ENCODE measurements at places on chromosomes 1 and 21. TPM values are rescaled to one million over a fixed set of nuclear protein-coding genes. Genes with fewer than 3 reads are reported as not detected.
A peak's percentile ranks its signal among the peaks of the same experiment; 100 is the strongest.

DNA sequence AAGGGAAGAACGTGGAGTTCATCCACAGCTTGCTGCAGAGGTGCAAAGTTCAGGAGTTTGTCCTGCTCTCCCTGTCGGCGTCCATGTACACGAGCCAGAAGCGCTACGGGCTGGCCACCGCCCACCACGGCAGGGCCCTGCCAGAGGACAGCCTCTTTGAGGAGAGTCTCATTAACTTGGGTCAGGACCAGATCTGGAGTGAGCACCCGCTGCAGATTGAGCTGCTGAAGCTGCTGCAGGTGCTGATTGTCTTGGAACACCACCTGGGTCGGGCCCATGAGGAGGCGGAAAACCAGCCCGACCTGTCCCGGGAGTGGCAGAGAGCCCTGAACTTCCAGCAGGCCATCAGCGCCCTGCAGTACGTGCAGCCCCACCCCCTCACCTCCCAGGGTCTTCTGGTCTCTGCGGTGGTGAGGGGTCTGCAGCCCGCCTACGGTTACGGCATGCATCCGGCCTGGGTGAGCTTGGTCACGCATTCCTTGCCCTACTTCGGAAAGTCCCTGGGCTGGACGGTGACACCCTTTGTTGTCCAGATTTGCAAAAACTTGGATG, 73.8 kb upstream of the MORC3 start:
- no peaks in the 10 kb centered on the region for H3K36me3 ChIP-seq
- no peak overlapping the region for H3K27ac ChIP-seq
- H3K4me1 ChIP-seq = no peaks in the 10 kb centered on the region
- H3K27me3 ChIP-seq = peaks cover 46% of the 10 kb centered on the region
- no peak overlapping the region for H3K4me3 ChIP-seq

GRCh38 chr1:44696101-44696500, 21.6 kb downstream of the ARMH1 start:
- H3K27ac ChIP-seq = no peak overlapping the region
- no peak overlapping the region for H3K4me3 ChIP-seq
- H3K27me3 ChIP-seq = peaks cover 26% of the 10 kb centered on the region

- H3K27me3 ChIP-seq = no peaks in the 10 kb centered on the region
- H3K4me1 ChIP-seq = no peaks in the 10 kb centered on the region
- DNase-seq = no peak
- no peak overlapping the region for H3K4me3 ChIP-seq
These were observed 9.3 kb downstream of the ETS2 start for GRCh38 chr21:38815060-38815405.

GRCh38 chr1:203168991-203169390, 6.6 kb downstream of the MYBPH start:
- no peak overlapping the region for H3K4me3 ChIP-seq
- H3K27me3 ChIP-seq = peaks cover 73% of the 10 kb centered on the region
- H3K36me3 ChIP-seq = no peaks in the 10 kb centered on the region

DNA sequence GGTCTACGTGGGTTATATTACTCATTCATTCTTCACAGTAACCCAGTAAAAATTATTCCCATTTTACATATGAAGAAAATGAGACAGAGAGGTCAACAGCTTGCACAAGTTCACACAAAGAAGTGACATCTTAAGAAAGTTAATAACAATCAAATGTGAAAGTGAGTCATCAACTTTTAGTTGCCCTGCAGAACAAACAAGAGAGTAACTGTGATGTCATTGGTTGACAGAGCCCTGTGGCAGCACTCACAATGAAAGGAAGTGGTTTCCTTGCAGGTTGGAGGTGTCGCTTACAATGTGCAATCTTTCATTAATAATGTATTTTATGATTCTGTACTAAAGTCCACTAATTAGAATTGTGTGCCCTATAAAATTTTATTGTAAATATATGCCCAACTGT, 369.6 kb downstream of the RYR2 start:
- no peaks in the 10 kb centered on the region for H3K36me3 ChIP-seq
- no peak overlapping the region for H3K4me3 ChIP-seq
- H3K4me1 ChIP-seq = no peaks in the 10 kb centered on the region
- H3K27ac ChIP-seq = no peak overlapping the region

DNA sequence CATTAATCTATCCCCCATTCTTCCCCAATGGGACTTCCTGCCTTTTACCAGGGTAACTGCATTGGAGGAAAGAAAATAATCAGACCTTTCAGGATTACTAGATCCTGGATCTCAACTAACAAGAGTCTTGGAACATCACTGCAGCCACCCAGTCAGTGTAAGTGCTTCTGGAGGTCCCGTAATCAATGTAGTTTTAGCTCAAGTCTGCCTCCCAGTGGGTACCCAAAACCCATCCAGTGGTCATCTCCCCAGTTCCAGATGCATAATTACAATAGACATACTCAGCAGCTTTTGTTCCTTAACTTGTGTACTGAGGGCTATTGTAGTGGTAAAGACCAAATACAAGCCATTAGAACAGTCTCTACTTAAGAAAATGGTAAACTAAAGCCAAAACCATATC, 319.1 kb downstream of the GPATCH2 start:
- H3K27ac ChIP-seq = no peak overlapping the region
- no peaks in the 10 kb centered on the region for H3K36me3 ChIP-seq
- H3K4me1 ChIP-seq = no peaks in the 10 kb centered on the region
- no peak overlapping the region for H3K4me3 ChIP-seq
- H3K27me3 ChIP-seq = no peaks in the 10 kb centered on the region

DNA sequence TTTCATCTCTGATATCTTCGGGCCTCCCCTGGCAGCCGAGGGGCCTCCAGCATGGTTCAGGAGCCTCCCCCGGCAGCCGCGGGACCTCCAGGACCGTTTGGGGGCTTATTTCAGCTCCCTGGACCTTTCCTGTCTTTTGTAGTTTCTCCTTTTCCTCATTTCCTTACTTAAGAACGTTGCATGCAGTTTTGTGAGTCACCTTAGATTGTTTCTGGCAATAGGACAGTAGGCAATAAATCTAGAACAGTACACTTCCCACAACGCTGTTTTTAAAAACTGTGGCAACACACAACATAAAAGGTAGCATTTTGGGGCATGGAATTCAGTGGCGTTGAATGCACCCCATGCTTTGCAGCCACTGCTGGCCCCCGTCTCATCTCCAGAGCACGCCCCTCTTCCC, 24.4 kb downstream of the FAAP20 start:
- H3K27me3 ChIP-seq = peaks cover 85% of the 10 kb centered on the region
- DNase-seq = no peak
- peaks cover 56% of the 10 kb centered on the region for H3K4me1 ChIP-seq
- no peaks in the 10 kb centered on the region for H3K36me3 ChIP-seq
- no peak overlapping the region for H3K27ac ChIP-seq

- H3K4me3 ChIP-seq = no peak overlapping the region
- H3K27ac ChIP-seq = no peak overlapping the region
- peak; percentile 46 for DNase-seq
These were observed 39.9 kb downstream of the F5 start for GRCh38 chr1:169546087-169546995.

DNA sequence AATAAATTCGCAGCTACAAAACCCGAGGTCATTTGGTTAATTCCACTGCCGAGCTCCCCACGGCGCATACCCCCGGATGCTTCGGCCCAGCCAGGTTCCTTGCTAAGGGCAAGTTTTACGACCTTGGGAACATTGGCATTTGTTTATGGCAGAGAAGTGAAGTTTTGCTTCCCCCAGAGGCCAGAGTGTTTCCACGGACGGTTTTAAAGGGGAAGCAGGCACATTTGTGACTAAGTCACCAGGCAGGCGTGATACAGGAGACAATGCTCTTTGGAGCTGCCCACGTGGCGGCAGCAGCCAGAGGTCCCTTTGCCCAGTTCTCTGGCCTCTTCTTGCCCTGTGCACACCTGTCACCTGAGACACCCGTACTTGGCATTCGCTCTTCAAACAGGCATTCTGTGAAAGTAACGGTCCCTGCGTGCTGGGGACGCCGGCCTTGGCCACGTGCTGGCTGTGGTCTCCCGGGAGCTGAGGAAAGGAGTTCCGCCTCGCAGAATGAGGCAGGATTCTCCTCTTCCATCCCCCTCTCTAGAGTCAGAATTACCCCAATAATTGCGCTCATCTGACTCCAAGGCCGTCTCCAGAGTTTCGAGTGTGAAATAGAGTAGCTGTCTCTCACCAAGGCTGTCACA, 138.3 kb downstream of the PRDM16 start:
- no peak overlapping the region for H3K4me3 ChIP-seq
- no peaks in the 10 kb centered on the region for H3K36me3 ChIP-seq
- H3K4me1 ChIP-seq = no peaks in the 10 kb centered on the region
- peaks cover 47% of the 10 kb centered on the region for H3K27me3 ChIP-seq
- H3K27ac ChIP-seq = no peak overlapping the region

GRCh38 chr1:10553118-10553517, 78.4 kb downstream of the PEX14 start:
- H3K36me3 ChIP-seq = peaks cover 3% of the 10 kb centered on the region
- H3K27ac ChIP-seq = no peak overlapping the region
- no peaks in the 10 kb centered on the region for H3K27me3 ChIP-seq

DNA sequence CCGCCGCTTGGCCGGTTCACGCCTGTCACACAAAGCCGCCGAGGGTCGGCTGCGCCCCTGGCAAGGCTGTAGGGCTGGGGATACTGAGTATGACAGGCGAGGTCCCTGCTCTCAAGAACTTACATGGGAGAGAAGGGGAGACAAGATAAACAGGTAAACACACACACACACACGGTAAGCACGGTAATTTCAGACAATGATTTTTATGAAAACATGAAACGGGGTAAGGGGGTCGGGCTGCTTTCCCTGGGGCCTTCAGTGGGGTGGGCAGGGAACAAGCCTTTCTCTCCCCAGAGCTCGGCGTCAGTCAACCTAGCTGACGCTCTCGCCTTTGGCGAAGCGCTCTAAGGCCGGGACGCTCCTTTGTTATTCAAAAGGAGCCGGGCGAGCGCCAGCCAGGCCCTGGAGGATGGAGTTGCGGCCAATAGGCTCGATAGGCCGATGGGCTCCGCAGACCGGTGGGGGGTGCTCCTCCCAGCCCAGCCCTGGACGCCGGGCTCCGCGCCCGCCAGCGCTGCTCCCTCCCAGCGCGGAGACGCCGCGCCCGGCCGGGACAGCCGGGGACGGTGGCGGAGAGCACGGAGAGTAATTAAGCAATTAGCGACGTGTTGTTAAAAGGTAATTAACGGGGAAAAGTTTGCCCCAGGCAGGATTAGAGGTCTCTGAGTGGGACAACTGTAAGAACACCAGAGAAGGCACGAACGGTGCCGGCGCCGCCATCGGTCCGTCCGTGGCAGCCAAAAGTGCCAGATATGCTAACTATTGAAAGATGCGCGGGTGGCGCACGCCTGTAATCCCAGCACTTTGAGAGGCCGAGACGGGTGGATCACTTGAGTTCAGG, 950 bp upstream of the INKA2 start:
- peaks cover 40% of the 10 kb centered on the region for H3K27me3 ChIP-seq
- DNase-seq = no peak
- no peaks in the 10 kb centered on the region for H3K36me3 ChIP-seq
- H3K27ac ChIP-seq = no peak overlapping the region

DNA sequence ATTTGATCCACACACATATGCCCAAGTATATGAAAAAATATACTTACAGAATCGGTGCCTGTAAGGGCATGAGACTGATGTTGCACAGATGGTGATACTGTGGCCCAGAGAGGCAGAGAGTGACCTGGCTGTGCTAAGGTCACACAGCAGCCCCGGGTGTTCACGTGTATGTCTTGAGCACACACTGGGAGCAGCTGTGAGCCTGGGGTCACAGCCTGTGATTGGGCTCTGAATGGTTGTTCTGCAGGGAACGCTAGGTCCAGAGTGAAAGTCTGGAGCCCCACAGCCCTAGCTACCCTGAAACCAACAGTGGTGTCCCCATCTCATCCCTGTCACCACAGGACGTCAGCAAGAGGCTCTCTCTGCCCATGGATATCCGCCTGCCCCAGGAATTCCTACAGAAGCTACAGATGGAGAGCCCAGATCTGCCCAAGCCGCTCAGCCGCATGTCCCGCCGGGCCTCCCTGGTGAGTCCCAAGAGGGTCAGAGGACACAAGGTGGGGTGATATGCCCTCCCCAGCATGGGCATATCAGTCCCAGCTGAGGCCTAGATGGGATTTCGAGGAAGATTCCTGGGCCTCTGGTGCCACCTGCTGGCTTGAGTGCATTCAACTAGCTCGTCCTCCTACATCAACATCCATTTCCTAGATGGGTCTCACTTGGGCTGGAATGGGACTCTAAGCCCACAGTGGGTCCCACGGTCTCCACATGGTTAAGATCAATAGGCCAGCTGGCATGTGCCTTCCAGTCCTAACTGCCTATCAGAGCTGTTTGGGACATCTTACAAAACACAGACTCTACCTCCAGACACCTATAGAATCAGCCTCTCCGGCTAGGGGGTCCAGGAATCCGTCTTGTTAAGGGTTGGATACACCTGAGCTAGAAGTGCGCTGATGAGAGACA, 19.7 kb downstream of the CDK18 start:
- no peaks in the 10 kb centered on the region for H3K36me3 ChIP-seq
- no peak overlapping the region for H3K4me3 ChIP-seq
- DNase-seq = peak; percentile 85
- H3K27ac ChIP-seq = no peak overlapping the region
- peaks cover 77% of the 10 kb centered on the region for H3K27me3 ChIP-seq

DNA sequence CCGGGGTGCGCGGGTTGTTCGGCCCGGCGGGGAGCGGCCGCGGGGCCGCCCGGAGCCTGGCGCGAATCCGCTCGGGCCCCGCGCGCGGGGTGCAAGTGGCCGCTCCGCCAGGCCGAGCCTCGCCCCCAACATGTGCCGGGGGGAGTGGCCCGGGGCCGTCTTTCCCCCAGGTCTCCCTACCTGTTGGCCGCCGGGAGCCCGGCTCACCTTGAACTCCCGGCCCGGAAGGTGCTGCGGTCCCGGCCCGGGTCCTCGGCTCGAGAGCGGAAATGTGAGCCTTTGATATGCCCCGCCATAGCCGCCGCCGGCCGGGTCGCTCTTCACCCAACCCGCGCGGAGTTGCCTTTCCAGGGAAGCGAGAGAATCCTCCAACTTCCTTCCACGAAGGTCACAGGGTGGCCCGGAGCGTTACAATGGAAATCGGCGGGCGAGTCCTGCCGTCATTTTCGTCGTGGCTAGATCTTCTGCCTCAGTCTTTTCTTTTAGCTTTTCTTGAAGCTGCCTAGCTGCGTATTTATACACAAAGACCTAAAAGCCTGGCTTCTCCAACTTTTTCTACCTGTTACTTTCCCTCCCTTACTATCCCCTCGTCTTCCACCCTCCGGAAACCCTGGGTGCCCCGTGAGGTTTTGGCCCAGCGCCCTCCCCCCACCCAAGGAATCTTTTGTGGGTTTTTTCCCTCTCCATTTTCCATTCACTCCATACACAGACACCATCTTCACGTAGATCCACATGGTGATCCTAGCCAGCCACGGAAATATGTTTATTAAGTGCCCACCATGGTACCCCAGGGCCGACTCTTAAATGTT, 867 bp downstream of the PTGFRN start:
- peak overlapping the region; percentile 74 for H3K27ac ChIP-seq
- H3K36me3 ChIP-seq = peaks cover 7% of the 10 kb centered on the region
- H3K4me3 ChIP-seq = peak overlapping the region; percentile 65
- H3K27me3 ChIP-seq = no peaks in the 10 kb centered on the region
- peaks cover 31% of the 10 kb centered on the region for H3K4me1 ChIP-seq

Gene CD2
- 0.16 TPM for total RNA-seq

Gene CLCNKA
- total RNA-seq = 0.07 TPM

Gene CATSPERE
- total RNA-seq = not detected

Gene SKI
- 55.4 TPM for total RNA-seq

Gene ADAMTSL4
- 212 TPM for total RNA-seq

Gene PERM1
- not detected for total RNA-seq

Gene CFAP107
- not detected for total RNA-seq

Gene A3GALT2
- not detected for total RNA-seq

Gene RGS18
- total RNA-seq = not detected

Gene TCEANC2
- 7.0 TPM for total RNA-seq

Gene SHISAL2A
- total RNA-seq = not detected

Gene CPTP
- total RNA-seq = 25.8 TPM

Gene OR2L5
- not detected for total RNA-seq

Gene CRYAA
- total RNA-seq = not detected

Gene ADIPOR1
- 95.2 TPM for total RNA-seq

Gene ADAM30
- not detected for total RNA-seq

Gene JAM2
- not detected for total RNA-seq

Gene CTSK
- 1.0 TPM for total RNA-seq

Gene CAPN9
- total RNA-seq = not detected

Gene GBP6
- total RNA-seq = not detected

Gene PLEKHN1
- total RNA-seq = 1.5 TPM

Measured in K562 (cell line).